Stimulated activated CD8-positive, alpha-beta memory T cell treated with anti-CD3 and anti-CD28 coated beads, Interleukin-7, amount 100 ng/mL, for 24 hours (primary cell): ENCODE measurements at places on chromosomes 12 and 14.

- no peak for DNase-seq
Observed at GRCh38 chr14:40847480-40847879, 759.2 kb upstream of the LRFN5 start.

- no peak for DNase-seq
Observed at GRCh38 chr12:25119020-25119419, 75.9 kb downstream of the DNAI7 start.

GRCh38 chr12:121110211-121110940 is 22.3 kb upstream of the P2RX7 start:
- peak; percentile 35 for DNase-seq

DNA sequence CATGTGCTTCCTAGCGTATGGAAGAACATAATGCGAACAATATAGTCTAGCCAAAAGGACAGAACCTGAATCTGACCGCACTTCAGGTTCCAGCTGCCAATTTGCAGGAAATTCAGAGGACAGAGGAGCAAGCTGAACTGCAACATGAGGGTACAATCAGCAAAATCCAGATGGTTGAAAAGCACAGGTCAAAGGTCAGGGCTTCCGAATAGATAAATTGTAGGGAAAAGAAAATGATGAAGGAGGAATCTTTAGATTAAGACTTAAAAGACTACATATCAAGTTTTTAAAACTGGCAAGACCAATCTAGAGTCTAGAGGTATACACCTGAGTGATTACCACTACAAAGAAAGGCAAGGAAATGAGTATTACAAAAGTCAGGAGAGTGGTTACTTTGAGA is 42.1 kb upstream of the SELPLG start:
- DNase-seq, result no peak

GRCh38 chr12:80935111-80935510 is 2.6 kb downstream of the LIN7A start:
- no peak for DNase-seq
